ENCODE measurements at places on chromosomes 16 and 17.

DNA sequence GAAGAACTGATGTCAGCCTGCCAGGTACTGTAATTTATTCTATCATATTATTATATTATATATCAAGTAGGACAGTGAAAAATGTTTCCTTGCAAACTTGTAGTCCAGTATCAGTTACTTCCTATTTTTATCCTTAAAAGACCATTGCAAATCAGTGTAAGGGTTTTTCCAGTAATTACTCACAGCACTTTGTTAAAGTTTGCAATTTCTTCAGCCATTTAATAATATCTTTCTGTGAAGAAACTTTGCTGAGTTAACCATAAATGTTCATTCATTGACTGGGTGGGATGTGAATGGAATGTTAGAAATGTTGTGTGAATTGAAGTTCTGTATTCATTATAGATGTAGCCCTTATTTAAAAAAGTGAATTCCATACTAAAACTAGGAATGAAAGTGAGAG is 26.7 kb downstream of the HAPSTR1 start:
- H3K27me3 ChIP-seq, result no peaks in the 10 kb centered on the region
- H3K36me3 ChIP-seq, result peaks cover 54% of the 10 kb centered on the region
- H3K4me1 ChIP-seq, result peaks cover 21% of the 10 kb centered on the region
- DNase-seq, result no peak
- H3K27ac ChIP-seq, result no peak overlapping the region

- H3K27ac ChIP-seq, result peak overlapping the region; percentile 41
- H3K36me3 ChIP-seq, result no peaks in the 10 kb centered on the region
- H3K4me1 ChIP-seq, result peaks cover 10% of the 10 kb centered on the region
- peak overlapping the region; percentile 48 for H3K4me3 ChIP-seq
- DNase-seq, result no peak
Measured at GRCh38 chr16:30844671-30845449, 49.0 kb downstream of the BCL7C start.

GRCh38 chr16:87602001-87602775 is at the start of gene JPH3:
Gene JPH3 (plus strand): TSS chr16:87602508. CDS start chr16:87603147, 639 bp downstream.
- no peaks in the 10 kb centered on the region for H3K36me3 ChIP-seq
- no peak for DNase-seq
- H3K27me3 ChIP-seq, result peaks cover 42% of the 10 kb centered on the region
- H3K27ac ChIP-seq, result peak within 1 kb of the TSS; percentile 89

GRCh38 chr17:69443138-69443537 is 28.6 kb downstream of the MAP2K6 start:
- no peak for DNase-seq
- H3K36me3 ChIP-seq, result peaks cover 7% of the 10 kb centered on the region
- H3K27ac ChIP-seq, result no peak overlapping the region
- H3K27me3 ChIP-seq, result no peaks in the 10 kb centered on the region

DNA sequence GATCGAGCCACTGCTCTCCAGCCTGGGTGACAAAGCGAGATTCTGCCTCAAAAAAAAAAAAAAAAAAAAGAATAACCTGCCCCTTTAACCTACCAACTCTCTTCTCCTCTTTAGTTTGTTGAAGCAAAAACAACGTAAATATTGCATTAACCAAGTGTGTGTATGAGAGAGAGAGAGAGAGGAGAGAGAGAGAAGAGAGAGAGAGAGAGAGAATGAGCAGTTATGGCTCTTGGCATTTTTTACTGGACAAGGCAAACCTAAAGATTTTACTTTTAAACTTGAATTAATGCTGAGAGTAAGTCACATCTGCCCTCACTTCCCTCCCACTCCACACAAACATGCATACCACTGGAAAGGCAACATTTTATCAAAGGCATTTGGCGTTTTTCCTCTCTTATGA is 3.0 kb upstream of the SLFN5 start:
- H3K36me3 ChIP-seq, result peaks cover 4% of the 10 kb centered on the region
- peaks cover 19% of the 10 kb centered on the region for H3K4me1 ChIP-seq
- no peak for DNase-seq
- H3K27ac ChIP-seq, result peak overlapping the region; percentile 74

DNA sequence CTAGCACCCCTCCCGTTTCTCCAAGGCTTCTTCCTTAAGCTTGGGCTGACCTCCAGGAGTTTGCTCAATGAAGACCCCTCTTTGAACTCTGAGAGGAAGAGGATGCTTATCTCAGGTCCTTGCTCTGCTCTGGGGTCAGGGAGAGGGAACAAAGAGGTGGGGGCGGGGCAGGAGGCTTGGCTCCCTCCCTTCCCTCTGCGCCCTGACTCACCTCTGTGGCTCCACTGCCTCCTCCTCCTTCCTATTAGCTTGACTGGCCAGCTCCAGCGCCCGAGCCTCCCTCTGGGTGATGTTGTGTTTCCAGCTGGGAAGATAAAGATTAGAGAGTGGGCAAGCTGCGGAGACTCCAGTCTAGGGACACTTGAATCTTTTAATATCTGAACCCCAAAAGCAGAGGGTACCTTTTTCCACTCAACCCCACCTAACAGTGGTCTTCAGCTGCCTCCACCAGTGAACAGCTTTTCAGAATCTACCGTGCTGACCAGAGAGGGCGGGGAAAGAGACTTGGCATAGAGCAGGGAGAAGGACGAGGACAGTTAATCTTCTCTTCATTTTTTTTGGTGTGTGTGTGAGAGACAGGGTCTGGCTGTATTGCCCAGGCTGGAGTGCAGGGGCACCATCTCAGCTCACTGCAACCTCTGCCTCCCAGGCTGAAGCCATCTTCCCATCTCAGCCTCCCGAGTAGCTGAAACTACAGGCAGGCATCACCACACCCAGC is 6.7 kb downstream of the GIP start:
- H3K27me3 ChIP-seq, result peaks cover 19% of the 10 kb centered on the region
- peaks cover 9% of the 10 kb centered on the region for H3K4me1 ChIP-seq

DNA sequence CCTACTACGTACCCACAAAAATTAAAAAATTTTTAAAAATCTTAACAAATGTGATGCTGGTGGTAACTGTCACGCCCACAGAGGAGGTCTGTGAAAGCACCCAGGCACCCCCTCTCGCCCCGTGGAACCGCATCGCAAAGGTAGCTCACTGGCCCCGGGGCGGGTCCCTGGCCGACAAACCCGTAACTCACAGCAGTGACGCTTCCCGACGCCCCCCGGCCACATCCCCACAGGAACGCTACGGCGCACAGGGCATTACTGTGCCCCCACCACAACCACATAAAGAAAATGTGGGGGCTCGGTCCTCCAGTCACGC is 366 bp downstream of the ANKS3 start:
- H3K4me1 ChIP-seq, result peaks cover 8% of the 10 kb centered on the region
- no peaks in the 10 kb centered on the region for H3K36me3 ChIP-seq
- DNase-seq, result no peak
- H3K27me3 ChIP-seq, result peaks cover 4% of the 10 kb centered on the region
- H3K4me3 ChIP-seq, result peak overlapping the region; percentile 97

GRCh38 chr17:45708707-45709290 is 75.3 kb upstream of the CRHR1 start:
- DNase-seq, result no peak
- no peak overlapping the region for H3K4me3 ChIP-seq
- H3K27me3 ChIP-seq, result peaks cover 70% of the 10 kb centered on the region

- H3K4me1 ChIP-seq, result peaks cover 5% of the 10 kb centered on the region
- DNase-seq, result peak; percentile 79
- peaks cover 7% of the 10 kb centered on the region for H3K27me3 ChIP-seq
- H3K27ac ChIP-seq, result no peak overlapping the region
- H3K4me3 ChIP-seq, result no peak overlapping the region
Measured at GRCh38 chr16:12819126-12820117, 15.7 kb upstream of the CPPED1 start.

GRCh38 chr16:67883146-67883871 is 1.4 kb upstream of the NRN1L start:
- H3K27me3 ChIP-seq, result no peaks in the 10 kb centered on the region
- no peak overlapping the region for H3K4me3 ChIP-seq

- peaks cover 14% of the 10 kb centered on the region for H3K36me3 ChIP-seq
- H3K4me3 ChIP-seq, result no peak overlapping the region
- H3K4me1 ChIP-seq, result peaks cover 17% of the 10 kb centered on the region
- H3K27ac ChIP-seq, result no peak overlapping the region
Measured at GRCh38 chr16:53614346-53614745, 89.3 kb downstream of the RPGRIP1L start.

DNA sequence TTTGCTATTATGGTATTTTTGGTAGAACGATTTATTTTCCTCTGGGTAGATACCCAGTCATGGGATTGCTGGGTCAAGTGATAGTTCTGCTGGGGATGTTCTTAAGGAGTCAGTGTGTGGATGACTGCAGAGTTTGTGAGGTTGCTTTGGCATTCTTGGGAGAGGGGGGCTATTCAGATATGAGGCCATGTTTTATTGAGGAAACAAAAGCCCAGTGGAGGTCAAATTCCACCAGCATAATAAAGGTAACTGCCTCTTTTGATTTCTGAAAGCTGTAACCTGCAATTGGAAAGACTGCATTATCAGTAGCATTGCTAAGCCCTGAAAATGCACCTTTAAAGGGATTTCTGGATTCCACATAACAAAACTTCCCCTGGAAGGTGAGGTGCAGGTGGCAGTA is 43.7 kb upstream of the HNF1B start:
- H3K27me3 ChIP-seq, result peaks cover 15% of the 10 kb centered on the region
- no peak overlapping the region for H3K4me3 ChIP-seq
- peak overlapping the region; percentile 5 for H3K27ac ChIP-seq
- H3K36me3 ChIP-seq, result no peaks in the 10 kb centered on the region
- peaks cover 4% of the 10 kb centered on the region for H3K4me1 ChIP-seq
- DNase-seq, result no peak

DNA sequence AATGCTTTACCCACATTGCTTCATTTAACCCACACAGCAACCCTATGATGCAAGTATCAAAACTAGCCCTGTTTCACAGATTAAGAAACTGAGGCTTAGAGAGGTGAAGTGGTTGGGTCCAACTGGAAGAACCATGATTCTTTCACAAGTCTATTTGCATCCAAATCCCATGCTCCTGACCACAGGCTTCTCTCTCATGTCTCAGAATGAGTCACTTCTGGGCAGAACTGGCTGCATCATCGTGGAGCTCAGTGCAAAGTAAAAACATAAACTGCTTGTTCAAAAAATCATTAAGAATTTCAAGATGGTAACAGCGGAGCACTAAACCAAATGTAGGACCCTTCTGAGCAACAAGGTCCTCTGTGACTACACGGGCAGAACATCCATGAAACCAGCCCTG is 20.2 kb upstream of the CES1 start:
- DNase-seq, result no peak
- no peak overlapping the region for H3K4me3 ChIP-seq
- no peak overlapping the region for H3K27ac ChIP-seq
- peaks cover 32% of the 10 kb centered on the region for H3K27me3 ChIP-seq

DNA sequence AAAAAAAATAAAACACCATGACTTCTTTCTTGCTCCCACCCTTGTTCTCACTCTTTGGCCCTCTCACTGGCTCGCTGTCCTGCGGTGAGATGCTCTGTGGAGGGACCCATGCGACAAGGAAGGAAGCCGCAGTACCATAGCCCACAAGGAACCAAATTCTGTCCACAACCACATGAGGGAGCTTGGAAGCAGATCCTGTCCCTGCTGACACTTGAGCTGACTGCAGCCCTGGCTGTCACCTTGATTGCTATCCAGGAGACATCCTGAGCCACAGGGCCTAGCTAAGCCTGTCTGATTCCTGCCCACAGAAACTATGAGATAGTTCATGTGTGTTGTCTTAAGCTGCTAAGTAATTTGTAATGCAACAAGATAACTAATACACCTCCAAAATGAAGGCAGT is 4.8 kb upstream of the MT2A start:
- H3K4me1 ChIP-seq, result peaks cover 17% of the 10 kb centered on the region
- no peak for DNase-seq
- no peak overlapping the region for H3K4me3 ChIP-seq

GRCh38 chr17:8488491-8488890 is 52.8 kb downstream of the NDEL1 start:
- H3K27me3 ChIP-seq, result no peaks in the 10 kb centered on the region
- H3K36me3 ChIP-seq, result peaks cover 59% of the 10 kb centered on the region
- DNase-seq, result no peak

GRCh38 chr17:7060165-7060891 is 16.4 kb upstream of the SLC16A11 start:
- peak overlapping the region; percentile 79 for H3K27ac ChIP-seq
- no peak overlapping the region for H3K4me3 ChIP-seq
- peaks cover 4% of the 10 kb centered on the region for H3K4me1 ChIP-seq
- peaks cover 10% of the 10 kb centered on the region for H3K27me3 ChIP-seq

DNA sequence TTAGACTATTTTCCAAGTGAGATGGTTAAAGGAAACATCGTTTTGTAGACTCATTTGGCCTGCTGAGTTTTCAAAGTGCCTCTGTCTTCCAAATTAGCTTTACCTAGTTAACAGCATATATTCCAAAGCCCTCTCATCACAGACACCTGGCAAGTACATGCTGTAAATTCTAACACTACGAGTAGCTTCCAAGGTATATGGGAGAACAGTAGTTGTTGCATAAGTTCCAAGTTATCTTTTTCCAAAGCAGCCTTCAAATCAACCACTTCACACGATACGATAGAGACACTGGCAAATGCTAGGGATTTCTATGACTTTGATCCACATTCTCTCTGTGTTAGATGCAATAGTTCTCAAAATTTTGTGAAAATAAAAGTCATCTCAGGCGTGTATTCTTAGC is 299.3 kb downstream of the CNTNAP4 start:
- no peaks in the 10 kb centered on the region for H3K27me3 ChIP-seq
- H3K4me3 ChIP-seq, result no peak overlapping the region
- H3K4me1 ChIP-seq, result peaks cover 7% of the 10 kb centered on the region
- no peak overlapping the region for H3K27ac ChIP-seq

DNA sequence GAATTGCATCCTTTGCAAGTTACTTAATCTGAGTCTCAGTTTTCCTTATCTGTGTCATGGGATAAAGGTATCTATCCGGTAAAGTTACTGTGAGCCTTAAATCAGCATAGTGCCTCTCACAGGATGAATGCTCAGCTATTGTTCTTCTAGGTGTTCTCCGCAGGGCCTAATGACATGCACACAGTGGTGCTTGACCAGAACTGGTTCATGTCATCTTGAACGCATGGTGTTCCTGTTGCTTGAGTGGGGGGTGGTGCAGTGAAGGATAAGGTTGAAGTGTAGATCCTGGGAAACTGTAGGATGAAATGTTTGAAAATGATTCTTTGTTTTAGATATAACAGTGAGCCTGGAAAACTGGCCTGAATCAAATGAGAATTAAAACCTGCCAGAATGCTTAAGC is 4.0 kb downstream of the KRT40 start:
- no peak for DNase-seq
- no peaks in the 10 kb centered on the region for H3K27me3 ChIP-seq
- H3K4me1 ChIP-seq, result peaks cover 19% of the 10 kb centered on the region
- H3K36me3 ChIP-seq, result no peaks in the 10 kb centered on the region

GRCh38 chr17:8386841-8387240 is 3.8 kb upstream of the RPL26 start:
- peaks cover 17% of the 10 kb centered on the region for H3K4me1 ChIP-seq
- peak overlapping the region; percentile 44 for H3K4me3 ChIP-seq
- no peak for DNase-seq

GRCh38 chr17:75891605-75892555 is 4.9 kb downstream of the TRIM65 start:
- H3K27me3 ChIP-seq, result no peaks in the 10 kb centered on the region
- H3K4me3 ChIP-seq, result no peak overlapping the region
- peaks cover 17% of the 10 kb centered on the region for H3K4me1 ChIP-seq
- no peak for DNase-seq
- H3K36me3 ChIP-seq, result peaks cover 4% of the 10 kb centered on the region
- no peak overlapping the region for H3K27ac ChIP-seq

GRCh38 chr16:29862884-29863668 is at the start of gene CDIPT:
Gene CDIPT (minus strand): TSS chr16:29863226. CDS start chr16:29862857, 369 bp downstream.
- H3K36me3 ChIP-seq, result peaks cover 8% of the 10 kb centered on the region
- H3K4me3 ChIP-seq, result peak within 1 kb of the TSS; percentile 98
- DNase-seq, result peak; percentile 90
- peak within 1 kb of the TSS; percentile 100 for H3K27ac ChIP-seq
- peaks cover 15% of the 10 kb centered on the region for H3K4me1 ChIP-seq

- H3K4me3 ChIP-seq, result peak overlapping the region; percentile 88
- H3K36me3 ChIP-seq, result peaks cover 16% of the 10 kb centered on the region
- peaks cover 14% of the 10 kb centered on the region for H3K27me3 ChIP-seq
- H3K27ac ChIP-seq, result peak overlapping the region; percentile 93
- DNase-seq, result peak; percentile 74
Measured at GRCh38 chr16:9090101-9090959, 1.1 kb upstream of the HAPSTR1 start.

Measured in type B pancreatic cell (in vitro differentiated cells).